ENCODE measurements at places on chromosomes 3 and 15. TPM values are rescaled to one million over a fixed set of nuclear protein-coding genes. Genes with fewer than 3 reads are reported as not detected.

- H3K4me1 ChIP-seq: peaks cover 23% of the 10 kb centered on the region
- H3K36me3 ChIP-seq: no peaks in the 10 kb centered on the region
- H3K27ac ChIP-seq: no peak overlapping the region
- no peak overlapping the region for H3K4me3 ChIP-seq
- peak; percentile 48 for DNase-seq
- no peaks in the 10 kb centered on the region for H3K27me3 ChIP-seq
Observed at GRCh38 chr15:59691194-59691805, 2.2 kb upstream of the BNIP2 start.

DNA sequence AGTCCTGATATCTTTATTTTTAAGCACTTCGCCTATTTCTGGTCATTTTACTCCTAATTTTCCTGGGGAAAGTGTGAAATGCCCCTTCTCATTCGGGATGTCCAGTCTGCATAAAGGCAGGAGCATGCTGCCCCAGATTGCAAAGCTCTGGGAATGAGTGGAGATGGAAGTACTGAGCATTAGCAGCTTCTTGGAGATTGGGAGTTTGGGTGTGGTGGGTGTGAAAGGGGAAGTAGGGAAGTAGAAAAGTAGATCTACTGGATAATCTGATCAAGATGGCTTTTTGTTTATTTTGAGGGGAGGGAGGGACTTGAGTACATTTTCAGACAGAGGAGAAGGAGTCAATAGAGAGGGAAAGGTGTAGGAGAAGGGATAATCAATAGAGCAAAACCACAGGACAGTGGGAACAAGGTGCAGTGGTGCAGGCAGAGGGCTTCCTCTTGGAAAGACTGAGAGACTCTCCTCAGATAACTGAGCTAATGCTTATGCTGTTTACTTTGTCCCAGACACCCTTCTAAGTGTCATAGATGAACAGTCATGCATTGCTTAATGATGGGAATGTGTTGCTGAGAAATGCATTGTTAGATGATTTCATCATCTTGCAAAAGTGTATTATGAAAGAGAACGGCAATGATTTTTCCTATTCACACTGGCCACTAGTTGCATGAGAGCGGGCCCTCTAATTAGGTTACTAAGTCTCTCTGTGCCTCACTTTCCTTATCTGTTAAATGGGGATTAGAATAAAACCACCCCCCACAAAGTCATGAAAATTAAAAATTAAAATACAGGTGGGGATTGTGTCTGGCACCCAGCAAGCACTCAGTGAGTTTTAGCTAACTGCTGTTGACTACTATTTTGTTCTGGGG lies 45.5 kb downstream of the PHLDB2 start:
- DNase-seq: no peak
- H3K4me3 ChIP-seq: no peak overlapping the region
- H3K27ac ChIP-seq: no peak overlapping the region
- no peaks in the 10 kb centered on the region for H3K27me3 ChIP-seq
- H3K36me3 ChIP-seq: no peaks in the 10 kb centered on the region
- no peaks in the 10 kb centered on the region for H3K4me1 ChIP-seq

GRCh38 chr15:78087951-78088772 lies 4.2 kb upstream of the SH2D7 start:
- H3K36me3 ChIP-seq: no peaks in the 10 kb centered on the region
- DNase-seq: no peak
- H3K4me1 ChIP-seq: no peaks in the 10 kb centered on the region
- H3K4me3 ChIP-seq: no peak overlapping the region
- H3K27ac ChIP-seq: no peak overlapping the region
- no peaks in the 10 kb centered on the region for H3K27me3 ChIP-seq

GRCh38 chr15:38058596-38059075 lies 124.2 kb downstream of the TMCO5A start:
- DNase-seq: no peak
- H3K36me3 ChIP-seq: no peaks in the 10 kb centered on the region
- no peak overlapping the region for H3K4me3 ChIP-seq
- no peaks in the 10 kb centered on the region for H3K27me3 ChIP-seq
- H3K4me1 ChIP-seq: no peaks in the 10 kb centered on the region
- H3K27ac ChIP-seq: no peak overlapping the region

DNA sequence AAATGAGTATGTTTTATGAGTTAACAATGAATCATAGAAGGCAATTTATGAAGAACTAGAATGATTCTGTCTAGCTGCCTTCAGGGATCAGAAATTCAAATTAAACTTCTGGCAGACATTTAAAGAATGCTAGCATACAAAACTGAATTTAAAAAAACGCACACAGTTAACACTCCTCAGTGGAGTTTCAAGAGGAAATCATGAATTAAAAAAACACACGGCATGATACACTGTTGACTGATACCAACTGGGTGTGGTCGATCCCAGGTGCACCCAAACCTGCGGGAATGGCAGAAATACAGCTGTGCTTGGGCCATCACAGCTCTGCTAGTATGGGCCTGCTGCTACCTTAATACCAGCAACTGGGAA lies 526.0 kb downstream of the FOXP1 start:
- DNase-seq: no peak
- peaks cover 9% of the 10 kb centered on the region for H3K36me3 ChIP-seq
- H3K4me3 ChIP-seq: peak overlapping the region; percentile 24
- H3K27ac ChIP-seq: peak overlapping the region; percentile 50
- peaks cover 98% of the 10 kb centered on the region for H3K4me1 ChIP-seq
- no peaks in the 10 kb centered on the region for H3K27me3 ChIP-seq

- DNase-seq: no peak
- H3K27ac ChIP-seq: no peak overlapping the region
- no peak overlapping the region for H3K4me3 ChIP-seq
- H3K27me3 ChIP-seq: no peaks in the 10 kb centered on the region
Observed at GRCh38 chr15:92666780-92667179, 11.2 kb upstream of the FAM174B start.

- H3K4me1 ChIP-seq: no peaks in the 10 kb centered on the region
- DNase-seq: no peak
- H3K36me3 ChIP-seq: no peaks in the 10 kb centered on the region
- no peaks in the 10 kb centered on the region for H3K27me3 ChIP-seq
- H3K4me3 ChIP-seq: no peak overlapping the region
Observed at GRCh38 chr3:174362556-174362955, 496.6 kb upstream of the NAALADL2 start.

GRCh38 chr3:45187694-45188141 lies 38.4 kb downstream of the TMEM158 start:
- H3K27me3 ChIP-seq: no peaks in the 10 kb centered on the region
- no peak for DNase-seq
- no peaks in the 10 kb centered on the region for H3K4me1 ChIP-seq
- no peak overlapping the region for H3K27ac ChIP-seq
- H3K36me3 ChIP-seq: no peaks in the 10 kb centered on the region

GRCh38 chr15:56227780-56228179 lies 15.9 kb downstream of the RFX7 start:
- H3K4me1 ChIP-seq: no peaks in the 10 kb centered on the region
- no peaks in the 10 kb centered on the region for H3K27me3 ChIP-seq
- H3K36me3 ChIP-seq: peaks cover 4% of the 10 kb centered on the region
- H3K27ac ChIP-seq: no peak overlapping the region
- no peak overlapping the region for H3K4me3 ChIP-seq

- peak overlapping the region; percentile 62 for H3K4me3 ChIP-seq
- peaks cover 81% of the 10 kb centered on the region for H3K4me1 ChIP-seq
- no peaks in the 10 kb centered on the region for H3K36me3 ChIP-seq
- H3K27me3 ChIP-seq: no peaks in the 10 kb centered on the region
- peak; percentile 53 for DNase-seq
- H3K27ac ChIP-seq: peak overlapping the region; percentile 98
Observed at GRCh38 chr15:63504979-63505841, 817 bp downstream of the USP3 start.

The TIPARP gene
- 108 TPM for total RNA-seq

The RTP2 gene
- total RNA-seq: not detected

The SATB1 gene
- total RNA-seq: 211 TPM

The TLR9 gene
- total RNA-seq: 2.3 TPM

The GOLGA6L1 gene
- not detected for total RNA-seq

The P2RY14 gene
- 1.3 TPM for total RNA-seq

Data from CD4-positive, alpha-beta memory T cell (primary cell).